Left cardiac atrium (tissue), 4 donors: ENCODE measurements at places on chromosomes 2 and 18. TPM values are rescaled to one million over a fixed set of nuclear protein-coding genes. Genes with fewer than 3 reads are reported as not detected.

ST8SIA3 gene
- not detected for total RNA-seq

PARD3B gene
- 12.6 TPM for total RNA-seq

FARP2 gene
- total RNA-seq, result 28.3 TPM

ZNF2 gene
- 4.2 TPM for total RNA-seq

GRCh38 chr2:155250800-155251199 lies 552.3 kb downstream of the KCNJ3 start:
- no peak for DNase-seq

DNA sequence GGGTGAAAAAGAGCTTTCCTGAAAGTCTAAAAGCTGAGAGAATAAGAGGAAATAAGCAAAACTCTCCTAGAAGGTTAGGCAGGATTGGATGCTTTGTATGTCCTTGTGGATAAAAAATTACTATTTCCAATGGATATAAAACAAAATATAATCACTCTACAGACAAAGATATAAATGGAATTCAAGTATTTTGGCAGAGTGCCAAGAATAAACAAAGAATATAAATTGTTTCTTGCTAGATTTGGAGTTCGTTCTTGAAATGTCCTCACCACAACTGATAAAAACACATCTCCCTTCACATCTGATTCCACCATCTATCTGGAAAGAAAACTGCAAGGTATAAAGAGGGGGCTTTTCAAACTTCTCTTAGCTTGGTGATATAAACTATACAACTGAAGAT lies 13.3 kb downstream of the SULT1C3 start:
- DNase-seq, result no peak

DNA sequence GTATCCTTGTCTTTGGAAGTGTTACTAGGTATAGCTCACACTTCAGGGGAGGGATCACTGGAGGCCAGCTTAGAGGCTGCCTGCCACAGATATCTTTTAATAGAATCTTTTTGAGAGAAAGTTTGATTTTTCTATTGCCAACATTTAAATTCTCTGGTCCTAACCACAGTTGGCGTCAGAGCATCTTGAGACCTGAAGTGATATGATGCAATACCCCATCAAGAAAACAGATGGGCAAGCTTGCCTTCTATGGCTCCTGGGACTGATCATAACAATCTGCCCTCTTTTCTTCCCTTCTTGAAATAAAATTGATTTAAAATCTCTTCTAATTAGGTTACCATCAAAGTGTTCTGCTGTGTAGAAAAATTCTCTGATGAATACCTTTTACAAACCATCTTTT lies 105.5 kb upstream of the ACKR3 start:
- no peak for DNase-seq

DNA sequence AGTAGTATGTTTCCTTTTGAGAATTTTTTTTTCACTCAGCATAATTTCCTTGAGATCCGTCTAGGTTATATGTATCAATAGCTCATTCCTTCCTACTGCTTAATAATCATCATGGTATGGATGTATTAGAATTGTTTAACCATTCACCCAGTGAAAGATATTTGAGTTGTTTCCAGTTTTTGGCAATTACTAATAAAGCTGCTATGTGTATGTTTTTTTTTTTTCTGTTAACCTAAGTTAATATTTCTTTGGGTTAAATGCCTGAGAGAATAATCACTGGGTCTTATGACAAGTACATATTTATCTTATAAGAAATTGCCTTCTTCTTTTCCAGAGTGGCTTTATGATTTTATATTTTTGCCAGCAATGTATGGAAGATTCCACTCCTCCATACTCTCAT lies 96.4 kb upstream of the ST6GAL2 start:
- DNase-seq, result no peak

- no peak for DNase-seq
Observed at GRCh38 chr2:179252423-179252822, 12.2 kb downstream of the SESTD1 start.

- DNase-seq, result no peak
Observed at GRCh38 chr18:8301427-8302172, 307.6 kb upstream of the RAB12 start.

- DNase-seq, result no peak
Observed at GRCh38 chr2:224861266-224861665, 145.1 kb upstream of the CCDC195 start.

- DNase-seq, result no peak
Observed at GRCh38 chr2:133953524-133953923, 300.3 kb upstream of the MGAT5 start.

- DNase-seq, result no peak
Observed at GRCh38 chr18:40911582-40912254, 1043.3 kb upstream of the PIK3C3 start.

- no peak for DNase-seq
Observed at GRCh38 chr2:190649798-190650390, 1.0 kb downstream of the NAB1 start.

- DNase-seq, result no peak
Observed at GRCh38 chr2:146228466-146229058, 1616.3 kb upstream of the ACVR2A start.
